Neural progenitor cell (in vitro differentiated cells): ENCODE measurements at places on chromosomes 12 and 14.
A peak's percentile ranks its signal among the peaks of the same experiment; 100 is the strongest.

- no peak overlapping the region for H3K27ac ChIP-seq
- H3K4me3 ChIP-seq, result no peak overlapping the region
- no peaks in the 10 kb centered on the region for H3K36me3 ChIP-seq
- no peaks in the 10 kb centered on the region for H3K27me3 ChIP-seq
- DNase-seq, result no peak
- peaks cover 5% of the 10 kb centered on the region for H3K4me1 ChIP-seq
Measured at GRCh38 chr14:23099212-23099861, 4.0 kb downstream of the C14orf119 start.

GRCh38 chr12:14058717-14059116 is 77.3 kb upstream of the GRIN2B start:
- no peaks in the 10 kb centered on the region for H3K27me3 ChIP-seq
- H3K36me3 ChIP-seq, result no peaks in the 10 kb centered on the region
- no peak for DNase-seq
- no peaks in the 10 kb centered on the region for H3K4me1 ChIP-seq

DNA sequence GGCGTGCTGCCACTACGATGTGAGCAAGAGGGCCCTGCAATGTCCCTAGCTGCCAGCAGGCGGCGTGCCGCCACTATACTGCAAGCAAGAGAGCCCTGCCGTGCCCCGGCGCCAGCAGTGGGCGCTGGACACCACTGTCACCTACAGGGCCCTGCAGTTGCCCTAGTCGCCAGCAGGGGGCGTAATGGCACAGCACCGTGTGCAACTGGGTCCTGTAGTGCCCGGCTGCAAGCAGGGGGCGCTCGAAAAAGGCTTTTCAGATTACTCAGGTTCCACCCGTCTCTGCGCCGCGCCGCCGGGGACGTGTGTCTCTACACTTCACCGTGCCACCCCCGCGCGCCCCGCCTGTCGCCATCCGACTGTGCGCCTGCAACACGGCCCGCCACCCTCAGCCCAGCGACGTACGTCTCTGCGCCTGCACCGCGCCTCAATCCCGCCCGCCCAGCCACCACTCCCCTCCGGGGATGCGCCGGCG is 1356.9 kb downstream of the TMEM121 start:
- no peak overlapping the region for H3K4me3 ChIP-seq
- H3K27me3 ChIP-seq, result no peaks in the 10 kb centered on the region
- H3K4me1 ChIP-seq, result no peaks in the 10 kb centered on the region
- no peak for DNase-seq
- H3K36me3 ChIP-seq, result no peaks in the 10 kb centered on the region
- no peak overlapping the region for H3K27ac ChIP-seq

GRCh38 chr14:67705211-67705610 is 3.5 kb downstream of the RDH12 start:
- no peak overlapping the region for H3K4me3 ChIP-seq
- H3K27me3 ChIP-seq, result no peaks in the 10 kb centered on the region
- H3K4me1 ChIP-seq, result no peaks in the 10 kb centered on the region
- DNase-seq, result no peak
- H3K27ac ChIP-seq, result no peak overlapping the region

DNA sequence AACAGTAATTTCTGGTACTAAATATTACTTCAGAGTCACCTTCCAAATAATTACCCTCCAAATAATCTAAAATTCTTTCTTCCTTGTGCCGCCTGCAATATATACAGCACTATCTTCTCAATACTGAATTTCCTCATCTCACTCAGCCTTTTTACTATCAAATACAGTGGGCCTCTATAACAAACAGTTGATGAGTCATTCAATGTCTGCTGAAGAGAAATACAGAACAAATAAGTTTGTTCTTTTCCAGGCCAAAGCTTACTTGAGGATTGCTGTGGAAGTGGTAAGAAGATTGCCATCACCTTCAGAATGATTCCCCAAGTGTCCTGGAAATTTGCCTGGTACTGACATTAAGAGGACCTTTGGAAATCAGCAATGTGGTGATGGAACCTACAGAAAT is 218.2 kb upstream of the ARHGAP5 start:
- no peak for DNase-seq
- no peak overlapping the region for H3K4me3 ChIP-seq
- H3K27ac ChIP-seq, result no peak overlapping the region

GRCh38 chr14:87282266-87282665 is 710.7 kb downstream of the GALC start:
- DNase-seq, result no peak
- no peaks in the 10 kb centered on the region for H3K36me3 ChIP-seq
- no peak overlapping the region for H3K27ac ChIP-seq
- no peaks in the 10 kb centered on the region for H3K27me3 ChIP-seq
- no peaks in the 10 kb centered on the region for H3K4me1 ChIP-seq
- H3K4me3 ChIP-seq, result no peak overlapping the region

DNA sequence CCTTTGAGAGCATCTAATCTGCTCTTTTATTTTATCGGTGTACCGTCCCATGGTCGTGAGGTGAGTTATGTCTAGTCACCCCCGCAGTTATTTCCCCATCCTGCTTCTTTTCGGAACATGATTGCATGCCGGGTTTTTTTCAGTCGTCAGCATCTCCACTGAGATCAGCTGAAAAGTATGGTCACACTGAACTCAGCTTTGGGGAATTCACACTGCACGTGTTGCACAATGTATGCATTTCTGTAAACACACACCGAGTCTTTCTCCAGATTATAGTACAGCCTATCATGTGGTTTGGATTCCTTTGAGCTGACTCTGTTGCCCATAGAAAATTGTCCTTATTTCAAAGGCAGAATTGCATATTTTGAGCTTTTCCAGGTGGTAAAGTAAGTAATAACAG is 24.6 kb downstream of the PLXNC1 start:
- DNase-seq, result no peak
- peaks cover 36% of the 10 kb centered on the region for H3K4me1 ChIP-seq
- H3K4me3 ChIP-seq, result no peak overlapping the region
- H3K36me3 ChIP-seq, result no peaks in the 10 kb centered on the region
- no peak overlapping the region for H3K27ac ChIP-seq

DNA sequence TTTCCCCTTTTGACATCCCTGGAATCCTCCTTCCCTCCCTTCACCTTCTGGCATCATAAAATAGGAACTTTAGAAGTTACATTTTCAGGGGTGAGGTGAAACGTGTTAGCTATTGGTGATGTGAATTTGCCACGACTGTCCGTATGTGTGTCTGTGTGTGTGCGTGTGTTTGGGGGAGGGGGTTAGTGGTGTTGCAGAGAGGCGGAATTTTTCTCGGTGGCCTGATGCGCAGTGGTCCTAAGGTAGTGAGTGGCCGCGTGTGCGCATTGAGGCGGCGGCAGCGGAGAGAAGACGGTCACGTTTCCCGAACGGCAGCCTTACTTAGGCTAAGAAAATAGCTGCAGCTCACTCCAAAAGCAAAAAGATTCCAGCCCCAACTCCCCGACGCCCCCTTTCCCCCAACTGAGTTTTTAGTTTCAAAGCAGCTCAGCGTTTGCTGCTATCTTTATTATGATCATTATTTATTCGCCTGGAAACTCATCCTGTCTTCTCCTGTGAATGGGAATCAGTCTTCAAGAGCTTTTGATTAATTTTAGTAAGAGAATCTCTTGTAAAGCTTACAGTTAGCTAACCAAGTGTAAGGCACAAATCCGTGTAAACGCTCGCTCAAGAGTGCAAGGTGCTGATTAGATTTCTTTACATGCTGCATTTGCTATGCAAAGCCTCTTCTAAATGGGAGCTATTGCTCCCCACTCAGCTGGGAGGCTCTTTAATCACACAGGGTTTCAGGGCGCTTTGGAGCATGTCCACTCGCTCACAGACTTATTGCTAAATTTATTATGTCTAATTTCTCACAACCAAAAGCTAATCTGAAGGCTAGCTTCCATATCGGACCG is 4.7 kb downstream of the FLRT2 start:
- DNase-seq, result peak; percentile 62
- H3K36me3 ChIP-seq, result no peaks in the 10 kb centered on the region
- peaks cover 34% of the 10 kb centered on the region for H3K4me1 ChIP-seq

- H3K27ac ChIP-seq, result no peak overlapping the region
- no peak overlapping the region for H3K4me3 ChIP-seq
- no peaks in the 10 kb centered on the region for H3K36me3 ChIP-seq
- H3K4me1 ChIP-seq, result no peaks in the 10 kb centered on the region
Measured at GRCh38 chr12:69844836-69845235, 19.8 kb downstream of the MYRFL start.

GRCh38 chr12:3083921-3084347 is 6.8 kb downstream of the TSPAN9 start:
- no peak overlapping the region for H3K27ac ChIP-seq
- peaks cover 22% of the 10 kb centered on the region for H3K4me1 ChIP-seq
- DNase-seq, result no peak
- no peak overlapping the region for H3K4me3 ChIP-seq
- H3K36me3 ChIP-seq, result no peaks in the 10 kb centered on the region

- H3K36me3 ChIP-seq, result no peaks in the 10 kb centered on the region
- peak; percentile 17 for DNase-seq
- no peak overlapping the region for H3K4me3 ChIP-seq
- no peaks in the 10 kb centered on the region for H3K27me3 ChIP-seq
- peaks cover 50% of the 10 kb centered on the region for H3K4me1 ChIP-seq
Measured at GRCh38 chr12:50922820-50923219, 29.5 kb upstream of the HIGD1C start.

DNA sequence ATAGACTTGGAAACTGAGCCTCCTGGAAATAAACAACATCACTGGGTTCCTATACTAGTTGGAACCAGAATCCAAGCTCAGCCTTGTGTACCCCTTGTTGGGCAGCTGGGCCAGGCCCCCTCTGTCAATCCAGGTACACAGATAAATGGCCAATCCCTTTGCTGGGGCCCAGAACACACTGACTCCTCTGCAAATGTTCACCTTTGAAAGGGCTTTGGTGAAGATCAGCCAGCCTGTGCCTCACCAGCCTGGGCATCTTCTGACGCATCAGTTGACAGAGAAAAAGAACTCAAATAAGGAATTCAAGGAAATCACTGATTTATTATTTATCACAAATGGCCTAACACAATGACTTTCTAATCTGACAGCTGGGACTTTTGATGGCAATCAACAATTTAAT is 1090.2 kb downstream of the BCL11B start:
- H3K4me3 ChIP-seq, result no peak overlapping the region
- H3K27ac ChIP-seq, result no peak overlapping the region
- H3K36me3 ChIP-seq, result no peaks in the 10 kb centered on the region
- DNase-seq, result no peak
- no peaks in the 10 kb centered on the region for H3K27me3 ChIP-seq
- H3K4me1 ChIP-seq, result no peaks in the 10 kb centered on the region

GRCh38 chr14:102525219-102525928 is 15.8 kb upstream of the ANKRD9 start:
- H3K4me1 ChIP-seq, result no peaks in the 10 kb centered on the region
- no peaks in the 10 kb centered on the region for H3K36me3 ChIP-seq
- DNase-seq, result no peak
- no peak overlapping the region for H3K27ac ChIP-seq

DNA sequence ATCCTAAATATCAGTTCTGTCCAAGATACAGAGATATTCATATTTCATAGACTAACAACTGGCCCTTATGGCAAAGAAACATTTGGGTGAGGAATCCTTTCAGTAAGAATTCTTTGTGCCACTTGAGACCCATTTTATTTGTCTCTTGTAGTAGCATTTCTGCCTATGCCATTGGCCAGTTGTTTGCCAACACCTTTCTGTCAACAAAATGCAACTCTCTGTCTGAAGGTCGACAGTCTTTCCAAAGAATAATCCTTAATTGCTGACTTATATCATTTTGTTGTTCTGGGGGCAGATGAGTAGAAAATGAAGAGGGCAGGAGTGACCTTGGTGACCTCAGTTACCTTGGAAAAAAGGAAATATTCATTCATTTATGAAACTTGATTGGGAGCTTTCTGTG is 10.9 kb downstream of the IFT43 start:
- DNase-seq, result no peak
- H3K36me3 ChIP-seq, result no peaks in the 10 kb centered on the region
- no peak overlapping the region for H3K4me3 ChIP-seq
- H3K27me3 ChIP-seq, result no peaks in the 10 kb centered on the region

- no peaks in the 10 kb centered on the region for H3K36me3 ChIP-seq
- H3K27me3 ChIP-seq, result no peaks in the 10 kb centered on the region
- no peaks in the 10 kb centered on the region for H3K4me1 ChIP-seq
- H3K4me3 ChIP-seq, result no peak overlapping the region
- no peak for DNase-seq
- H3K27ac ChIP-seq, result no peak overlapping the region
Measured at GRCh38 chr14:72503696-72504368, 390.1 kb downstream of the DPF3 start.

- H3K4me1 ChIP-seq, result no peaks in the 10 kb centered on the region
- no peaks in the 10 kb centered on the region for H3K27me3 ChIP-seq
- H3K4me3 ChIP-seq, result no peak overlapping the region
- no peak overlapping the region for H3K27ac ChIP-seq
Measured at GRCh38 chr12:117506333-117506732, 144.9 kb upstream of the NOS1 start.

DNA sequence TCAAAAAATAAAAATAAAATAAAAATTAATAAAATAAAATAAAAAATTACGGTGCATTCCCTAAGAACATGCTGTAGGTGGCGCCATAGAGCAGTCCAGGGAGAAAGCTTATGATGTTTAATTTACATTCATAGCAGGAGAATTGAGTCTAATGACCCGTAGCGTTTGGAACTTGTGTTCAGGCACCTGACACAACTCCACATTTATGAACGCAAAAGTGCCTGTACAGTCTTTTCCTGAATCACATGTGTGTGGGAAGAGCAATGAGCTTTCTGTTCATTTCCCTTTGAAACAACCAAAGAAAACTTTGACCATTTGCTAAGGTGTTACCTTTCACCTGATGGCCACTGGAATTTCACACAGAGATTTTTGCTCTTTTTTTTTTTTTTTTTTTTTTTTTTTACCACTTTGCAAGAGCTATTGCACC is 60.6 kb upstream of the KCNA1 start:
- H3K36me3 ChIP-seq, result no peaks in the 10 kb centered on the region
- no peaks in the 10 kb centered on the region for H3K4me1 ChIP-seq
- no peak overlapping the region for H3K4me3 ChIP-seq
- DNase-seq, result peak; percentile 42
- no peak overlapping the region for H3K27ac ChIP-seq

DNA sequence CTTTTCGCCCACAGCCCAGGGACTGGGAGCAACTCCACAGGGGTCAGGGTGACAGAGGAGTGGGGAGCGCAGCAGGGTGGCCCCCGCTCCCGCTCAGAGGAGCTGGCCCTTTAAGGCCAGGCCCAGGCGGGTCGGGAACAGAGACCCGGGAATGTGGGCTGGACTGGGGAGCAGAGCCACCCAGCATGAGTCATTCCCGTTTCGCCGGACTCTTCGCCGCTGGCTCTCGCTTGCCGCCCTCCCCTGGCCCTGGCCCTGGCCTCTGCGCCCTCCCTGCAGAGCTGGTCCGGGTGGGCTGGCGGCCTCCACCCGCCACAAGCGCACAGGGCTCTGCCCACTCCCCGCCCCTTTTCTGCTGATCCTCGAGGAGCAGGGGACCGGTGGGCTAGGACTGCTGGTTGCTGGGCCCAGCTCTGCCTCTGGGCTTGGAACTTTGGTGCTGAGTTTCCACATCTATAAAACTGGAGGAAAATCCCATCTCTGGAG is 92.8 kb downstream of the NINJ2 start:
- peak; percentile 70 for DNase-seq
- no peak overlapping the region for H3K27ac ChIP-seq
- H3K4me1 ChIP-seq, result peaks cover 20% of the 10 kb centered on the region
- H3K27me3 ChIP-seq, result peaks cover 5% of the 10 kb centered on the region
- no peaks in the 10 kb centered on the region for H3K36me3 ChIP-seq
- peak overlapping the region; percentile 56 for H3K4me3 ChIP-seq
